ENCODE measurements at places on chromosomes 13 and 19. TPM values are rescaled to one million over a fixed set of nuclear protein-coding genes. Genes with fewer than 3 reads are reported as not detected.

LHFPL6 gene
- 29.5 TPM for total RNA-seq

ZNF100 gene
- 8.9 TPM for total RNA-seq

PRTN3 gene
- not detected for total RNA-seq

LRRC4B gene
- total RNA-seq: not detected

- no peaks in the 10 kb centered on the region for H3K27me3 ChIP-seq
- H3K4me1 ChIP-seq: no peaks in the 10 kb centered on the region
- H3K4me3 ChIP-seq: peak overlapping the region; percentile 54
- no peak overlapping the region for H3K27ac ChIP-seq
- no peaks in the 10 kb centered on the region for H3K36me3 ChIP-seq
Measured at GRCh38 chr13:21476893-21477472, 17.9 kb upstream of the ZDHHC20 start.

DNA sequence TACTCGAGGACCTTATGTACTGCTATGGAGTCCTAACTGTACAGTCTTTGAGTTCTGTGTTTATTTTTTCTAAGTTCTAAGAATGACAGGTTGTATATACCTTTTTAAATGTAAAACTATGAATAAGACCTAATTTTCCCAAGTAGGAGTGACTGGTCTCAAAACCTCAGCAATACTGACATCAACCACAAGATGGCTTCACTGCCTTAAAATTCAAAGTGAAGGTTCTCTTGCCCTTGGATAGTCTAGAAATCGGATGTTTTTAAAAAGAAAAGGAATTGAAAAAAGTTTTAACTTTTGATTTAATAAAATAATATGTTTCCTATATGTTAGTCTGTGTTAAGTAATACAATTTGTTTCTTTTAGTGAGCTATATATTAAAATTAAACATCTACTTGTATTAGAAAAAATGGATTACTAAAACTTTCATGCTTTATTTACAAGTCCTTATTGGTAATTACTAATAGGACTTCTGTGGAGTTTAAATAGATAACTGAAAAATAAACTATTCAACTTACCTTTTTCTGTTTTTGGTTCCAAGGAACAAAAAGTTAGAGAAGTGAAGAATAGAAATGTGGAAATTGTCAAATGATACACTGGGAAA is 52.0 kb downstream of the TDRD3 start:
- H3K4me3 ChIP-seq: no peak overlapping the region
- H3K4me1 ChIP-seq: no peaks in the 10 kb centered on the region
- peak; percentile 33 for DNase-seq
- no peaks in the 10 kb centered on the region for H3K36me3 ChIP-seq

DNA sequence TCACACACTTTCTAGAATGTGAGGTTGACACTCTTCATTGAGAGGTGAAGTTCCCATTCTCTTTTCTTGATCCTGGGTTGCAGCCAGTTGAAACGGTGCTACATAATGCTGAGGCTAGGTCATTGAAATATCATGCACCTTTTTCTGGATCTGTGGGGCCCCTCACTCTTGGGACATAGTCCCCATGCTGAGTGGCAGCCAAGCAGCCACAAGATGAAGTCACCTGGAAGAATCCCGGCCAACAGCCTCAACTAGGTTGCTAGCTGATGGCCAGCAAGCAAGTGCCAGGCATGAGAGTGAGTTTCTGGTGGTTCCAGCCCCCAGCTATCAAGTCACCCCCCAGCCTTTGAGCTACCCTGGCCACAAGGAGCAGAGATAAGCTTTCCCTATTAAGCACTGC is 148.5 kb upstream of the TSHZ3 start:
- no peak overlapping the region for H3K27ac ChIP-seq
- no peaks in the 10 kb centered on the region for H3K36me3 ChIP-seq
- no peaks in the 10 kb centered on the region for H3K27me3 ChIP-seq
- no peak overlapping the region for H3K4me3 ChIP-seq

DNA sequence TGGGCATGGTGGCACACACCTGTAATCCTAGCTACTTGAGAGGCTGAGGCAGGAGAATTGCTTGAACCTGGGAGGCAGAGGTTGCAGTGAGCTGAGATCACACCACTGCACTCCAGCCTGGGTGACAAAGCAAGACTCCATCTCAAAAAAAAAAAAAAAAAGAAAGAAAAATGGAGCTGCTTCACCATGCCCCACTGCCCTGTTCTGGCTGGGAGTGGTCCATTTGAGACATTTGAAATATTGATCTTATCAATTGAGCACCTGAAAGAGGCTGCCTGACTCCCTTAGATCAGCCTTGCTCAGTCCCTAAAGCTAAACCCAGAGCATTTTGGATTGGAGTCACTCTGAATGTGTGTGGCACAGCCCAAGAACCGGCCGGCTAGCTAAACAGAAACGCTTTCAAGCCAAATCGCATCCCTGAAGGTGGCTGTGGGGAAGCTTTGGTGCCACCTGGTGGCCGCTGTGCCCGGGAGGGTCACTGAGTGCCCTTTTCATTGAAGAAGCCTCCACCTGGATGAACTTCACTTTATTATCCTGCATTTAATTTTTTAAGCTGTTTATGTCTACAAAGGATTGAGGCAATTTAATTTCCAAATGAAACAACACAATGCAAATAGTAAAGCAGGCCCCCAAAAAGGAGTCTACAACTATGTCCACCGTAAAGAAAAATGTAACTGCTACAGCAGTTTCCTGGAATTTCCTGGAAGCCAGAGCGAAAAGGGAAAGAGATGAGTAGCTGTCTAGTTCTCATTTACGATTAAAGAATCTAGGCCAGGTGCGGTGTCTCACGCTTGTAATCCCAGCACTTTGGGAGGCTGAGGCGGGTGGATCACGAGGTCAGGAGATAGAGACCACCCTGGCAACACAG is 53.1 kb upstream of the SERPINE3 start:
- no peak overlapping the region for H3K27ac ChIP-seq
- no peak overlapping the region for H3K4me3 ChIP-seq
- H3K36me3 ChIP-seq: no peaks in the 10 kb centered on the region
- H3K27me3 ChIP-seq: peaks cover 4% of the 10 kb centered on the region
- H3K4me1 ChIP-seq: no peaks in the 10 kb centered on the region

- H3K4me3 ChIP-seq: peak overlapping the region; percentile 88
- DNase-seq: no peak
- H3K27me3 ChIP-seq: no peaks in the 10 kb centered on the region
- H3K27ac ChIP-seq: peak overlapping the region; percentile 75
- peaks cover 2% of the 10 kb centered on the region for H3K36me3 ChIP-seq
Measured at GRCh38 chr13:72726726-72727416, 558 bp downstream of the MZT1 start.

- no peak for DNase-seq
- H3K4me1 ChIP-seq: no peaks in the 10 kb centered on the region
- H3K4me3 ChIP-seq: no peak overlapping the region
- peaks cover 16% of the 10 kb centered on the region for H3K27me3 ChIP-seq
- no peak overlapping the region for H3K27ac ChIP-seq
- no peaks in the 10 kb centered on the region for H3K36me3 ChIP-seq
Measured at GRCh38 chr19:1665565-1666047, 13.2 kb upstream of the TCF3 start.

- no peak within 1 kb of the TSS for H3K4me3 ChIP-seq
- no peak within 1 kb of the TSS for H3K27ac ChIP-seq
- no peak for DNase-seq
Measured at GRCh38 chr19:54905803-54906511, at the start of gene NCR1. Gene NCR1 (plus strand): TSS chr19:54906148. CDS start chr19:54906188, 40 bp downstream.

- H3K27ac ChIP-seq: no peak overlapping the region
- no peaks in the 10 kb centered on the region for H3K27me3 ChIP-seq
- peaks cover 5% of the 10 kb centered on the region for H3K36me3 ChIP-seq
- peak overlapping the region; percentile 72 for H3K4me3 ChIP-seq
Measured at GRCh38 chr19:12997179-12997966, 2.1 kb downstream of the NFIX start.

- peaks cover 18% of the 10 kb centered on the region for H3K4me1 ChIP-seq
- DNase-seq: peak; percentile 80
- H3K27me3 ChIP-seq: no peaks in the 10 kb centered on the region
- no peak overlapping the region for H3K4me3 ChIP-seq
- H3K36me3 ChIP-seq: no peaks in the 10 kb centered on the region
- peak overlapping the region; percentile 53 for H3K27ac ChIP-seq
Measured at GRCh38 chr13:48626077-48626449, 27.7 kb upstream of the CYSLTR2 start.

- peaks cover 6% of the 10 kb centered on the region for H3K36me3 ChIP-seq
- DNase-seq: no peak
- H3K27ac ChIP-seq: no peak overlapping the region
- no peaks in the 10 kb centered on the region for H3K4me1 ChIP-seq
Measured at GRCh38 chr13:21517576-21517975, 58.5 kb upstream of the ZDHHC20 start.

DNA sequence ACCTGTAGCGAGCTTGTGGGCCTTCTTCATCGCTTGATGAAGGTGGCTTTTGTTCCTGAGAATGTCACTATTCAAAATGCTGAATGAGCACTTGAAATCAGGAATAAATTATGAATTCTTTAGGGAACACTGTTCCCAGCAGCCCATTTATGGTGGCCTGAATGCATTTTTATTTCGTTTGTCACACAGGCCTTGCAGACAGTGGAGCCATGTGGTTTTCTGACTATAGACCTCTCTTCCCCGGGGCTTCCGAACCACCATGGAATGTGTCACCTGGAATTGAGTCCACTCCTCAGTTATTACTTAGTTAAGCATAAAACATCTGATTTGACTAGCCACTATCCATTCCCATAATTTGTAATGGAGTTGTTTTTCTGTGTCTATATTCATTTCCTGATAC is 396.9 kb downstream of the IRS2 start:
- no peak overlapping the region for H3K4me3 ChIP-seq
- no peaks in the 10 kb centered on the region for H3K36me3 ChIP-seq
- H3K4me1 ChIP-seq: peaks cover 16% of the 10 kb centered on the region
- peak; percentile 47 for DNase-seq

DNA sequence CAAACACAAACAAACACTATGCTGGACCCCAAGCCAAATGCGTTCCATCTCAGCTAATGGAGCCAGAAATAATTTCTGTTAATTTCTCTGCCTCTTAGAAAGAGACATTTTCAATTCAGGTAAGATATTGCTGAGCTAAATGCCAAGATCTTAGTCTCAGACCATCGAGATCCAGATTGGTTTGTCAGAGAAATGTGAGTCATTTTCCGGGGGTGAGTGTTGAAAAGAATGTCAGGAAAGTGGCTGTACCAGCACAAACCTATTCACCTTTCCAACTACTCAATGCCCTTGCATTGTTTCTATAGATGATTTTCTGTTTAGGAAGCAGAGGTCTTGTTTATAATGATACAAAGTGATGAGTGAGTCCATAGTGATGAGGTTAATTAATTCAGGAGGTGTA is 266.8 kb upstream of the TSHZ3 start:
- no peaks in the 10 kb centered on the region for H3K27me3 ChIP-seq
- H3K27ac ChIP-seq: no peak overlapping the region
- no peak overlapping the region for H3K4me3 ChIP-seq
- H3K36me3 ChIP-seq: no peaks in the 10 kb centered on the region
- no peaks in the 10 kb centered on the region for H3K4me1 ChIP-seq

GRCh38 chr19:17685451-17686022 is 2.6 kb downstream of the UNC13A start:
- peaks cover 3% of the 10 kb centered on the region for H3K27me3 ChIP-seq
- H3K36me3 ChIP-seq: no peaks in the 10 kb centered on the region
- peaks cover 8% of the 10 kb centered on the region for H3K4me1 ChIP-seq
- no peak for DNase-seq
- no peak overlapping the region for H3K27ac ChIP-seq

- no peaks in the 10 kb centered on the region for H3K36me3 ChIP-seq
- H3K4me3 ChIP-seq: no peak overlapping the region
- H3K27me3 ChIP-seq: no peaks in the 10 kb centered on the region
- no peaks in the 10 kb centered on the region for H3K4me1 ChIP-seq
- DNase-seq: no peak
Measured at GRCh38 chr19:10735741-10736140, 17.9 kb downstream of the DNM2 start.

DNA sequence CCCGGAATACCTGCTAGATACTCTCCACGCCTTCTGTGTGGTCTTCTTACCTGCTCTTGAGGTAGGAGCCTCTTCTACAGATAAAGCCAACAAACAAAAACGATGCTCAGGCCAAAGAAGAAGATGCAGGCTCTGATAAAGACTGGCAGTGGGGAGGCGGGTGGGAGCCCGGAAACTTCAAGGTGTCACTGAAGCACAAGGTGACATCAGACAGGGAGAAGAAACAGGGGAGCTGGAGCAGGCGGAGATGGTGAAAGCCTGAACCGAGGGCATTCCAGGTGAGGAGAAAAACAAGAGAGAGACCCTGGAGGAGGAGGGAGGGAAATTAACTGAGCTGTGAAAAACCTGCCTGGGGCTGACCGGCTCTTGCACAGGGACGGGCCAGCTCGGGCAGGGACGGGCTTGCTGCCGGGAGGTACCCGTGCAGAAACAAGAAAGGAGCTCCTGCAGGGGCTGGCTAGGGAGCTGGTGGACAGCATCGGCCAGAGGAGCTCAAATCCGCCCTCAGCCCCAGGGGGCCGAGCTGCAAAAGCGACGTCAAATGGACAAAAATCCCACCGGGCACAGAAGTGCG is 19.0 kb downstream of the GNG7 start:
- no peaks in the 10 kb centered on the region for H3K36me3 ChIP-seq
- H3K27me3 ChIP-seq: no peaks in the 10 kb centered on the region
- DNase-seq: no peak
- H3K27ac ChIP-seq: no peak overlapping the region
- no peak overlapping the region for H3K4me3 ChIP-seq

Data from astrocyte (in vitro differentiated cells and primary cell).